ENCODE measurements at places on chromosomes 7 and 10. TPM values are rescaled to one million over a fixed set of nuclear protein-coding genes. Genes with fewer than 3 reads are reported as not detected.

The PILRA gene
- 4.9 TPM for total RNA-seq

The ANXA8L1 gene
- 12.3 TPM for total RNA-seq

DNA sequence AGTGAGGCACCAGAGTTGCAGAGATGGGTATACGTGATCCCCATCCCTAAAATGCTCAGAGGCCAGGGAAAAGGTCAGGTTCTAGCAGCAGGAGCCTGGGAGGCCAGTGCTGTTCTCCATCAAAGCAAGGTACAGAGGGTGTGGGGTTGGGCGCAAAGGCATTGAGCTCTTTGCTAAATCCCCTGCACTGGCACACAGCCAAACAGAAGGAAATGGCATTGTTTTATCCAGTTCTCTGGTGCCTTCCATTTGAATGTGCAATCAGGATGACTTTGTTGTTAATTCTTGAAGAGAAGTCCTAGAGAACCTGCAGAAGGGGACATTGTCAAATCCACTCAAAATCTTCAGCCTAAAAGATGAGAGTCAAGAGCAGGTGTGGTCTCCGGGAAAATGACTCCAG, 111.3 kb upstream of the CHST15 start:
- DNase-seq, result no peak
- no peaks in the 10 kb centered on the region for H3K4me1 ChIP-seq
- no peak overlapping the region for H3K4me3 ChIP-seq
- no peaks in the 10 kb centered on the region for H3K36me3 ChIP-seq
- H3K27ac ChIP-seq, result no peak overlapping the region

DNA sequence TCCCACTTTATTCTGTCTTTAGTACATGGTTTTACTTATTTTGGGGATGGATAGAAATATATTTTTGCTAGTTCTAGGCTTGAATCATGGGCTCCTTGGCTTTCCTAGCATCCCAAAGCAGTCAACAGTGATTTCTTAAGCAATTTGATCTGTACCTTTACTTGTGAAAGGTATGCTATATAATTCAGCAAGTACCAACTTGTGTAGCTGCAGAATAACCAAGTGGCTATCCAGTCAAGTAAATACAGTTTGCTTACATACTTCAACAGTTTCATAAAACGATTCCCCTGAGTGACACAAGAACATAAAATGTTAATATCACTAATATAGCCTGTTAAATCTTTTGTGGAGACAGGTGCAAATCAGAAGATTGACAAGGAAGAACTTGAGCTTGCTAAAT, 67.2 kb downstream of the PODXL start:
- H3K27ac ChIP-seq, result no peak overlapping the region
- DNase-seq, result no peak
- H3K4me1 ChIP-seq, result no peaks in the 10 kb centered on the region
- H3K36me3 ChIP-seq, result no peaks in the 10 kb centered on the region
- H3K4me3 ChIP-seq, result no peak overlapping the region

DNA sequence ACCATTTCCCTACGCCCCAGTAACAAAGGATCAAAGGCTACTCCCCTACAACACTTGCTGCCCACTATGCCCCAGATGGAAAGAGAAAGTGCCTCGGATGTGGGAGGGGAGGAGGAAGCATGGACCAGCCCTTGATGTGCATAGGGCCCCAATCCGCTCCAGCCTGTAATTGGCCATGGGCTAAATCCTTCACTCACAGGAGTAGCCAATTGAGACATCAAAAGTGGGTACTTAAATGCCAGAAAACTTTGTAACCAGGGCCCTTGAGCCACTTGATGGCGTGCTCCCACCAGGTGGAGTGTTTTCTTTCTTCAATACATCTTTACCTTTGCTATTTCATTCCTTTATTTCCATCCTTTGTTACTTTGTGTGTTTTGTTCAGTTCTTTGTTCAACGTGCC, 500.5 kb upstream of the LRRN3 start:
- no peak overlapping the region for H3K27ac ChIP-seq
- H3K4me3 ChIP-seq, result no peak overlapping the region
- no peaks in the 10 kb centered on the region for H3K36me3 ChIP-seq
- DNase-seq, result no peak
- H3K27me3 ChIP-seq, result no peaks in the 10 kb centered on the region
- H3K4me1 ChIP-seq, result no peaks in the 10 kb centered on the region

The PRRT4 gene
- 1.2 TPM for total RNA-seq

DNA sequence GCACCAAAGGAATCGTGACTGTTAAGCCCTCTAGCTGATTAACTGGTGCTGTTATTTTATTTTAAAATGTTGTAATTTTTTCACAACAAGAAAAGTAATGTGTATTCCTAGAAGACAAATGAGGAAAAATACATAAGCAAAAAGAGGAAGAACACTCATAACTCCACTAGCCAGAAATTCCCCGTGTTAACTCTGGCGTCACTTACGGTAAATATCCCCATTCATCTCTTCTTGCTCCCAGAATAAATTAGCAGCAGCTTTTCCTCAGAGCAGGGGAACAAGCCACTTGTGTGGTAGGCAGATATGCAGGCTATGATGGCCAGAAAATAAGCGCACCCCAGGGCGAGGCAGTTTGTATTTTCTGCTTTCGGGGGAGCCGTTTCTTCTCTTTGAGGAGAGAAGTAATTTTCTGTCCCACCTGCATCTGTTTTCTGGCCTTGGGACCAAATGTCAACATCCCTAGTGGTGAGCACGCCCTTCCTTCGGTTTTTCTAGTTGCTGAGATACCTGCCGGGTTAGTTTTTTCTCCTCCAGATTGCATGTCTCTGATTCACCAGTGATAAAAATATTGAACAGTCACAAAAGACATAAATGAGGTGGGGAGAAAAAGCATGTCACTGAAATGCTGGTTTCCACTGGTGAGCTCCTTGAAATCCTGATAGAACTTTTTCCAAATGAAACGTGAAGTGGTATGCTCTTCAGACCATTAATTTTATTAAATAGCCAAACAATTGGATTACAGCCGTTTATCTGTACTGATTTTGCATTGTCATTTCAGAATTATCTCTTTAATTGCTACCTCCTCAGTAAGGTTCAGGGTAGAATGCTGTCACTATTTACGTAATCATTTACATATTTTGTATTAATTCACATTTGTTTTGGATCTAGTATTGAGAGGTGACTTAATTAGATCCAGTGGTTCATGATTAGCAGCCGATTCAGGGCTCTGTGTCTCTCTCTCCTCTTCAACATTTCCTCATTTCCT, 268.1 kb downstream of the CAMK1D start:
- H3K36me3 ChIP-seq, result no peaks in the 10 kb centered on the region
- H3K27me3 ChIP-seq, result no peaks in the 10 kb centered on the region
- no peak for DNase-seq
- H3K4me1 ChIP-seq, result no peaks in the 10 kb centered on the region

- no peaks in the 10 kb centered on the region for H3K27me3 ChIP-seq
- no peak overlapping the region for H3K27ac ChIP-seq
- DNase-seq, result no peak
- no peaks in the 10 kb centered on the region for H3K4me1 ChIP-seq
- H3K36me3 ChIP-seq, result no peaks in the 10 kb centered on the region
- H3K4me3 ChIP-seq, result no peak overlapping the region
These were observed 12.5 kb downstream of the STAG3 start for GRCh38 chr7:100190048-100190711.

- no peaks in the 10 kb centered on the region for H3K36me3 ChIP-seq
- no peak for DNase-seq
- peaks cover 6% of the 10 kb centered on the region for H3K27me3 ChIP-seq
These were observed 120.0 kb upstream of the TCERG1L start for GRCh38 chr10:131431533-131431932.

The GJD4 gene
- 1.1 TPM for total RNA-seq

The TIMM23 gene
- total RNA-seq, result 60.8 TPM

The CPA4 gene
- total RNA-seq, result not detected

DNA sequence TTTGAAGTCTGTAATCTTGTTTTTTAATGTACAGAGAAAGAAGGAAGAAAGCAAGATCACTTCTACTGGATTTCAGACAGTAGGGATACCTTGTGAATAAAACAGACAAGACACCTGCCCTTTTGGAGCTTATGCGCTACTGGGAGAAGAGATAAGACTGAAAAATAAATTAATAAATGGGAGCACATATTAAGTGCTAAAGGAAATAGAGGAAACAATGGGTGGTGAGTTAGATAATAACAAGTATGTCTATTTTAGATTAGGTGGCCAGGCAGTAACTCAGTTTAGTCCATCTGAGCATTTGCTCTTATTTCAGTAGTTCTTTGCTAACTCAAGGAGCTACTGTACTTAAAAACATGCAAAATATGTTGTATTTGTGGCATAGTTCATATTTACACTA, 15.9 kb downstream of the MIOS start:
- H3K27ac ChIP-seq, result no peak overlapping the region
- no peaks in the 10 kb centered on the region for H3K36me3 ChIP-seq
- no peak overlapping the region for H3K4me3 ChIP-seq
- no peaks in the 10 kb centered on the region for H3K27me3 ChIP-seq
- no peak for DNase-seq

DNA sequence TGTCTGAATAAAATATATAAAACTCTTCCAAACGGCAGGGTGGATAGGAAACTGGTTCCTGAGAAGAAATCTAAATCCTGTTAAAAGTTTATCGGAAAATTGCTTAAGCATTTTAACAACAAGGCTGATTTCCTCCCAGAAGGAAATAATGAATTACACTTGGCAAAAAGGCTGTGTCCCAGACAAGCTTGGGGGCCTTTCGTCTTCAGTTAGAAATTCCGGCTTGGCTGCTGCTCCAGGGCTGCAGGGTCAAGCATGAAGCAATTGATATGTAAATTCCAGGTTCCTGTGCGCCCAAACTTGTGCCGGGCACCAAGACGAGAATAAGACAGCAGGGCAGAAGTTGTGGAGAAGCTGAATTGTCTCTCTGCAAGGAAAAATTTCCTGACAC, 38.0 kb upstream of the LBX1 start:
- no peaks in the 10 kb centered on the region for H3K27me3 ChIP-seq
- no peaks in the 10 kb centered on the region for H3K4me1 ChIP-seq
- H3K36me3 ChIP-seq, result no peaks in the 10 kb centered on the region
- no peak for DNase-seq

DNA sequence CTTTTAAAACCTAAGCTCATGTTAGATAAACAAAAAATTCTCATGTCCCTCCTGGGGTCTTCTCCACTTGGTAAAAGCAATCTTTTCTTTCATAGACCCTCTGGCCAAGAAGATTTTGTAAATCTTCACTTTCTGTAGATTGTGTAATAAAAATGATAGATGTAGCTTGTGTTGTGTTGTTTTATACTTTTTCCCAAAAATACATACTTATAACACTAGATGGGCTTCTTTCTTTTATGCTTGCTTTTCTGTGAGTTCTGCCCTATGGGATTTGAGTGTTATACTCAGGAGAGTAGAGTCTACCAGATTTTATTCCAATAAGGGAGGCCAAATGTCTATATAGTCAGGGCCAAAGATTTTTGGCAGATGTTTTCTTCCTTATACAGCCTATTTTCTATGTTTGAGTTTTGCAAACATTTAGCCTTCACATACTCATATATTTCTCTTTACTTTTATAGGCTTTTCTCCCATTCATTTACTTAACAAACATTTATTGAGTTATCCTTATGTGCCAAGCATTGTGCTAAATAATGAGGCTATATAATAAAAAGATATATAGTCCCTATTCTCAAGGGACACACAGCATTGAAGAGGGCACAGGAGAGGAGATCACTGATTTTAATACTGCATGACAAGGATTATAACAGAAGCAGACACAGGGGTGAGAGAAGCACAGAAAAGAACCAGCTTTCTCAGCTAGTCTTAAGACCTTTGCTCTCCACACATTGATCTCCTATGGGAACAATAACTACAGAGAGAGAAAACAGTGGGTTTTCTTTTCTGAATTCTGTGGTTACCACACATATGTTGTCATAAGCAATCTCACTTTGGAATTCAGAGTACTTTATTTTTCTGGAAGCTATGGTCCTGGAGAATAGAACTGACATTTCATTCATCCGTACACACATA, 58.0 kb upstream of the PNLIP start:
- H3K4me1 ChIP-seq, result no peaks in the 10 kb centered on the region
- peaks cover 2% of the 10 kb centered on the region for H3K27me3 ChIP-seq
- no peak for DNase-seq
- H3K36me3 ChIP-seq, result no peaks in the 10 kb centered on the region
- H3K27ac ChIP-seq, result no peak overlapping the region
- no peak overlapping the region for H3K4me3 ChIP-seq

DNA sequence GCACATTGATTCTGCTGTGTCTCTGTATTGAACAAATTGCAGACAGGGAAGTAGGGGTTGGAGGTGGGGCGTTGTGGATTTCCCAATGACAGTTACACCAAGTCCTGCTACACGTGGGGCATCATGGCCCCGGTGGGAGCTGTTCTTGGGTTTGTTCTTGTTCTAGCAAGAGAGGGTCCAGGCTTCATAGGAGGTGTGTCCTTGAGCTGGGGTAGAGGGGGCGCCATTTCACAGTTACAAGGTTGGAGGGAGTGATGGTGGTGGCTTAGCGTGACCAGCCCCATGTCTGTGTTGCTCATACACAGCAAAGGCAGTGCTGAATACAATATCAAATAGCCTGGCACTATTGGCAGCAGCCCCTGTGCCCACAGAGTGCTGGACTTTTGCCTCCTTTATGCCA, 15.7 kb downstream of the SH2D4B start:
- H3K4me1 ChIP-seq, result no peaks in the 10 kb centered on the region
- no peaks in the 10 kb centered on the region for H3K36me3 ChIP-seq
- DNase-seq, result no peak
- H3K27me3 ChIP-seq, result no peaks in the 10 kb centered on the region
- no peak overlapping the region for H3K4me3 ChIP-seq
- no peak overlapping the region for H3K27ac ChIP-seq

DNA sequence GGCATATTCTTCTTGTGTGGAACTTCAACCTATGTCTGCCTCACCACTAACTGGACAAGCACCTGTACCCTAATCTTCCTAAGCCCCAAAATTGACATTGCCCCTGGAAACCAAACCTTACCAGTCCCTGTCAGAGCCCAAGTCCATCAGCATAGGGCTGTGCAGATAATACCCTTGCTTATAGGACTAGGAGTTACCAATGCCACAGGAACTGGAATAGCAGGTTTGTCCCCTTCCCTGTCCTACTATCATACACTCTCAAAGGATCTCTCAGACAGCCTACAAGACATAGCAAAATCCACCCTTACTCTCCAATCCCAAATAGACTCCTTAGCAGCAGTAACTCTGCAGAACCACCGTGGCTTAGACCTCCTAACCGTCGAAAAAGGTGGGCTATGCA, 19.8 kb downstream of the ZNF107 start:
- peak; percentile 68 for DNase-seq
- no peak overlapping the region for H3K4me3 ChIP-seq
- H3K27me3 ChIP-seq, result no peaks in the 10 kb centered on the region
- H3K36me3 ChIP-seq, result no peaks in the 10 kb centered on the region
- H3K27ac ChIP-seq, result peak overlapping the region; percentile 44

The UCMA gene
- total RNA-seq, result not detected

GRCh38 chr10:78307576-78307975, 273.9 kb downstream of the RPS24 start:
- H3K36me3 ChIP-seq, result no peaks in the 10 kb centered on the region
- DNase-seq, result peak; percentile 0
- no peak overlapping the region for H3K4me3 ChIP-seq
- no peak overlapping the region for H3K27ac ChIP-seq

All from prostate gland (tissue), 2 donors.